ENCODE measurements at places on chromosomes 3 and 15. TPM values are rescaled to one million over a fixed set of nuclear protein-coding genes. Genes with fewer than 3 reads are reported as not detected.
A peak's percentile ranks its signal among the peaks of the same experiment; 100 is the strongest.

FSIP1 gene
- total RNA-seq: 0.62 TPM

- H3K27ac ChIP-seq: no peak overlapping the region
- no peaks in the 10 kb centered on the region for H3K36me3 ChIP-seq
- H3K4me1 ChIP-seq: no peaks in the 10 kb centered on the region
- DNase-seq: no peak
- H3K27me3 ChIP-seq: no peaks in the 10 kb centered on the region
Measured at GRCh38 chr3:73832426-73832825, 207.7 kb upstream of the PDZRN3 start.

GRCh38 chr3:190534986-190535385 is 21.1 kb downstream of the IL1RAP start:
- H3K36me3 ChIP-seq: peaks cover 25% of the 10 kb centered on the region
- H3K27ac ChIP-seq: no peak overlapping the region

GRCh38 chr3:16522834-16523233 is 9.3 kb upstream of the RFTN1 start:
- peaks cover 42% of the 10 kb centered on the region for H3K4me1 ChIP-seq
- peak overlapping the region; percentile 57 for H3K27ac ChIP-seq
- peaks cover 37% of the 10 kb centered on the region for H3K36me3 ChIP-seq

DNA sequence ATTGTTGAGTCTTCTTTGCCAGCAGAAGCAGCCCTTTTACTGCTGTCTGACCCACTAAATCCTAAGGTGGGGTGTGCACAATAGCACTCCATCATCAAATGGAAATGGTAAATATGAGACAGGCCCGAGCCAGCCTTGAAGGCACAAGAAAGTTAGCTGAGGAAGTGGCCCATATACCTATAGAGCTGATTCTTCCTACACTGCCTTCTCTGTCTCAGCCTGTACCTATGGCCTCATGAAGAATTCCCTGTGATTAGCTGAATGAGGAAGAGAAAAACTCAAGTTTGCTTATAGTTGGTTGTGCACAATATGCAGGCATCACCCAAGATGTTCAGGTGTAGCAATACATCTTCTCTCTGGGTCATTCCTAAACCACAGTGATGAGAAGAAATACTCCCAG is 31.7 kb upstream of the XCR1 start:
- DNase-seq: no peak
- H3K27ac ChIP-seq: no peak overlapping the region
- peaks cover 33% of the 10 kb centered on the region for H3K27me3 ChIP-seq
- H3K4me3 ChIP-seq: no peak overlapping the region

MAGEF1 gene
- total RNA-seq: 22.5 TPM
